ENCODE measurements at places on chromosomes 2 and 18.

- no peak for DNase-seq
Observed at GRCh38 chr18:70116949-70117348, 88.5 kb downstream of the RTTN start.

GRCh38 chr2:107063228-107063627, 177.3 kb upstream of the ST6GAL2 start:
- DNase-seq, result no peak

- DNase-seq, result no peak
Observed at GRCh38 chr18:8333961-8334360, 275.3 kb upstream of the RAB12 start.

- DNase-seq, result no peak
Observed at GRCh38 chr2:224146356-224147160, 107.5 kb upstream of the SERPINE2 start.

DNA sequence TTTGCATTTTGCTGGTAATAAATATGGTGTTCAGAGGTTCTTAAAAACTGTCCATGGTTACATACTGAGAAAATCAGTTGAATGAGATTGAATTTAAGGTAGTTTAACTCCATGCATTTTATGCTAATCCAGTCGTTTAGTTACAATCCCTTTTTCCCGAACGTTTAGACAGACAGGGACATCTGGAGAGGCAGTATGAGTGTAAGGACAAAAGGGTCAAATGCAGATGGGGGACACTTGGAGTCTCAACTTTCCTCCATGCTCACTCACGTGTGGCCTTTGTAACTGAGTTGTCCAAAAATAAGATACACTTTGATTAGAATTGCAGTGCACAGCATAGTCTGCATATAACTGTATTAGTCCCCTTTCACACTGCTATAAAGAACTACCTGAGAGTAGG, 63.9 kb downstream of the RDH14 start:
- DNase-seq, result no peak

Measured in sciatic nerve (tissue), 2 donors.